Globus pallidus (tissue), 1 donor: ENCODE measurements at places on chromosomes 11 and 22.

GRCh38 chr11:75355051-75355450 is 3.6 kb upstream of the ARRB1 start:
- DNase-seq = no peak

GRCh38 chr22:49209452-49210195 is 618.0 kb downstream of the BRD1 start:
- peak; percentile 4 for DNase-seq

GRCh38 chr11:10942620-10943019 is 84.8 kb upstream of the ZBED5 start:
- no peak for DNase-seq

GRCh38 chr11:44304091-44305025 is 5.6 kb downstream of the ALX4 start:
- DNase-seq = no peak
